ENCODE measurements at places on chromosomes 7 and 10. TPM values are rescaled to one million over a fixed set of nuclear protein-coding genes. Genes with fewer than 3 reads are reported as not detected.

DNA sequence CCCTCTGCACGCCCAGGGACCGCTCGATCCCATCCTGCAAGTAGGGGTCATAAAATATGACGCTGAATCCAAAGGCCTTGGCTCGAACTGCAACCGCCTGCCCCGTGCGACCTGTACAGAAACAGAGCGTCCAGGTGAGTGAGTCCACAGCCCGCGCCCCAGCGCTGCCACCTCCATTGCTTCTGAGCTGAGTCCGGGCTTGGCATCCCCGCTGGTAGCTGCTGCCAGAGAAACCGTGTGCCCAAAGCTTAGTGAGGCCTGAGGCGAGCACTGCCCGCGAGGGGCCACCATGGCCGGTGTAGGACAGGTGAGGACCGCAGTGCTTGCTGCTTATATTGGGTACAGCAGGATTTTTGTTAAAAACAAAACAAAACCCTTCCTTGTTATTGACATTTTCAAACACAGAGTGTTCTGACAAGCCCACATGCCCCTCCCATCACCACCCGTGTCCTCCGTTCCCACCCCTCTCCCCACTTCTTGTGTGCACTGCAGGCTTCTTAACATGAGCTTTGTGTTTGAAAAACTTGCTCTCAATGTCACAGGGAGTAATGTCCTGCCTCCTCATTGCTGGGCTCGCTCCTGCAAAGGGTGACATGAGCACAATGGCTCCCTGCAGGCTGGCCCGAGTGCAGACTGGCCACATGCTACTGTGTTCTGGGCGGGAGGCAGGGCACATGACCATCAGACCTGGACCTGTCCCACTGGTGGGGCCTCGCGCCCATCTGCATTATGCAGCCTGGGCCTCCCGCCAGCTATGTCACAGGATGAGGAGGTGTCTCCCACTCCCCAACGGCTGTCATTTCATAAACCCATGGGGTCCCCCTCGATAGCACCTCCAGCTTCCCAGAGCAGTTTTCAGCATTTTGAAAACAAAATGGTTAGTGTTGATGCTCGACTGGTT is 52.9 kb downstream of the ZRANB1 start:
- no peak for DNase-seq

Gene PROSER2
- total RNA-seq, result 1.1 TPM

Gene MLXIPL
- not detected for total RNA-seq

Gene GLUD1
- 81.0 TPM for total RNA-seq

Gene TDRD1
- not detected for total RNA-seq
